GM12892 (cell line): ENCODE measurements at places on chromosomes 3 and 15.

GRCh38 chr15:20355256-20355868 lies 186.2 kb downstream of the GOLGA6L6 start:
- DNase-seq = no peak

- no peak for DNase-seq
Observed at GRCh38 chr3:68004091-68004490, 349.7 kb upstream of the SUCLG2 start.

- no peak for DNase-seq
Observed at GRCh38 chr3:197216169-197216860, 82.1 kb downstream of the DLG1 start.

GRCh38 chr15:62873203-62873602 lies 169.3 kb upstream of the TPM1 start:
- DNase-seq = no peak

DNA sequence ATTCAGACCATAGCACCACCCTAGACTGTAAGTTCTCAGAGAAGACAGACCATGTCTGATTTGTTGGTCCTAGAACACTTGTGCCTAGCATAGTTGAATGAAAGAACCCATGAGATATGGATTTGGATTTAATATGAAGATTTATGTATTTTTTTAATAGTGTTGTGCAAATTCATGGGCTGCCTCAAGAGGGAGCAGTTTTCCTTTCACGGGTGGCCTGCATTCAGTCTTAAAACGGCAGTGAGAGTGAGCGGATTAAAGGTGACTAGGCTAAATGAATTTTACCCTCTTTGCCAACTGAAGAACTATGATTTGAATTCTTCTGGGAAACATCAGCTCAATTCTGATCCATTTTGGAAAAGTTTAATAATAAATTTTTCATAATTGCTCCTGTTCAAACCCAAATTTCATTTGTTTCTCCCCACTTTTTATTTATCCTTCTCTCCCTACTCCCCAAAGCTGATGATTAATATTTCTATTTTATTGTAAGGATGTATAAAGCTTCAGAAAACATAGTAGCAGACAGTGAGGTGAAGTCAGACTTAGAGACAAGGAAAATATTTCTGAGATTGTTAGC lies 67.3 kb downstream of the MORC1 start:
- DNase-seq = peak; percentile 5

DNA sequence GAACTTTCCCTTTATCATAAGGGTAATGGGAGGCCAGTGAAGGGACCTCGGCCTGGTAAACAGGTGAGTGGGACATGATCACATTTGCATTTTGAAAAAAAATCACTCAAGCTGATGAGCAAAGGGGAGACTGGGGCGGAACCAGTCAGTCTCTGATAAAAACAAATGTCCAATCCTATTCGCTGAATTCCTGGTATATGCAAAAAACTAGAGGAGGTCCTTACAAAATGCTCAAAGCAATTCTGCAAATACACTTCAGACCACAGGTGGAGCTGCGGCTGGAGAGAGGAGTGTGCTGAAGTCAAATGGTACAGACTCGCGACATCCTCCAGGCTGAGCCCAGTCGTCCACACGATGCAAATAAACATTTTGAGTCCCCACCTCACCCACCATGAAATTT lies 166.7 kb downstream of the FOXP1 start:
- no peak for DNase-seq

DNA sequence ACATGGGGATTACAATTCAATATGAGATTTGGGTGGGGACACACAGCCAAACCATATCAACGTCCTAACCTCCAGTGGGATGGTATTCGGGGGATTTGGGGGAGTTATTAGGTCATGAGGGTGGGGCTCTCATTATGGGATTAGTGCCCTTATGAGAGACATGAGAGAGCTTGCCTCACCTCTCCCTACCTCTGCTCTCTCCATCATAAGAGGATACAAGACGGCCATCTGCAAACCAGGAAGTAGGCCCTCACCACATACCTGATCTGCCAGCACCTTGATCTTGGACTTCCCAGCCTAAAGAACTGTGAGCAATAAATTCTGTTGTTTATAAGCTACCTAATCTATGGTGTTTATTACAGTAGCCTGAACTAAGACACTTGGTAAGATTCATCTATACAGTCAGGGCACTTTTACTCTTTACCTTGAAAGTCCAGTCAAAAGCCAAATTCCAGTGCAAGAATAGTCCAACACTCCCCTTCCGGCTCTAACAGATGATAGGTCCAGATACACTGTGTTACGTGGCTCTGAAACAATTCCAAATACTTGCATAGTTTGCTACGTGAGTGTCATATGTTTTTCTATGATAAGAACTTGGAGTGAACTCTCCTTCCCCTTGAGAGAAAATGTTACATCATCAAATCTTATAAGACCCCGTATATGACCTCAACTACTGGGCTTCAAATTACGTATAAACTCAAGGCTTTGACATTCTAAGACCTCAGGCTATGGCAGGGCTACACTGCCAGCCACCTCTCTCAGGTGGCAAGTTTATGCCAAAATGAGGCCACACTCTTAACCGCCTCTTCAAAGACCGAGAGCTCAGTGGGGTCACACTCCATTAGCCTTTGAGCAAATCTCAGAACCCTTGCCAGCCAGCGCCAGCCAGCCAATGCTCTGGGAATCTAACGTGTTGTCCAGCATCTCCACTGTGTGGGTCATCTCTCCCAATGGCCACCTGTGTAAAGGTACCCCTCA lies 129.9 kb downstream of the XXYLT1 start:
- no peak for DNase-seq

DNA sequence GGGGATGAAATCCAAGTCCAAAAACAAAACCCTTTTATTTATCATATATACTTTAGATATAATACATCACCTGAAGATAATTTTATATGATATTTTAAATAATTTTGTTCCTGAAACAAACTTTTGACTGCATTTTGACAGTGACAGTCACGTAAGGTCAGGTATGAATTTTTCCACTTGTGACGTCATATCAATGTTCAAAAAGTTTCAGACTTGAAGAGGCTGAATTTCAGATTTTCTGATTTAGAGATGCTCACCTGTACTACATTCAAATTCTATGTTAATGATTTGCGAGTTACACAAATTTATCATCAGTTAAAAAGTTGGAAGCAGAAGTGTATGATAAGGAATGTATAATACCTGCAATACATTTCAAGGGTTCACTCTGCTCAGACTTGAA lies 136.1 kb upstream of the EPHA6 start:
- DNase-seq = no peak

GRCh38 chr3:43670635-43671522 lies 19.9 kb upstream of the ABHD5 start:
- no peak for DNase-seq

DNA sequence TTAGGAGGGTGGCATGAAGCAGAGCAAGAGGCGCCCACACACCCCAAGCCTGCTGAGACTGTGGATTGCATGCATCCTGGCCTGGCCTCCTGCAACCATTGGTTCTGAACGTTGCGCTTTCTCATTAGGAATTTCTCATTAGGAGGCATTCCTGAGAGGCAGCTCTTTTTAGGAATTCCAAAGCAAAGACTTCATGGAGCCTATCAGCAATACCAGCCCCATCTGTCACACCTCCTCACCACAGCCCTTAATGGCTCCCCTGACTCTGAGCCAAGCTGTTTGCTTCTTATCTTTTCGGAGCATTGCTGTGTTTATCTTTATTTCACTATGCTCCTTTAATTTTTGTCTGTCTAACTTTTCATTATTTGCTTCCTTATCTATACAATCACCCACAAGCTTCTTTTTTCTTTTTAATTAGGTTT lies 226.9 kb downstream of the CACNA2D3 start:
- no peak for DNase-seq

DNA sequence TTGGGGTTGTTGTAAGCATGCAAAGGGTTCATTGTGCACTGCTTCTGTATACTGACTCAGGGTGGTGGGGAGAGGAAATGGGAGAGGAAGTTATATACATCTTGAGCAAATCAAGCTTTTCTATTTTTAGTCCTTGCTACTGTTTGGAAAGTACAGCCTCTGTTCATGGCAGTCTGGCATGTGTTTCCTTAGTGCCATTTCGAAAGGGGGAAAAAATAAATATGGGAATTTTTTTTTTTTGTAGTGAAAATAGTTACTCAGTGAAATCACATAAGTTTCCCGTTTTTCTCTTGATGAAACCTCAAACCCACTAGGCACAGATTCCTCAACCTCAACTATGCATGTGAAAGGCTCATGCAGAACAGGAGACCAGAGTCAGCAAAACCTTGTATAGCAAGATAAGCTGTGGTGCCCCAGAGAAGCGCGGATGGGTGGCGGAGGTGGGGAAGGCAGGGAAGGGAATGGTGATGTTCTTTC lies 353.3 kb downstream of the LPP start:
- DNase-seq = no peak

DNA sequence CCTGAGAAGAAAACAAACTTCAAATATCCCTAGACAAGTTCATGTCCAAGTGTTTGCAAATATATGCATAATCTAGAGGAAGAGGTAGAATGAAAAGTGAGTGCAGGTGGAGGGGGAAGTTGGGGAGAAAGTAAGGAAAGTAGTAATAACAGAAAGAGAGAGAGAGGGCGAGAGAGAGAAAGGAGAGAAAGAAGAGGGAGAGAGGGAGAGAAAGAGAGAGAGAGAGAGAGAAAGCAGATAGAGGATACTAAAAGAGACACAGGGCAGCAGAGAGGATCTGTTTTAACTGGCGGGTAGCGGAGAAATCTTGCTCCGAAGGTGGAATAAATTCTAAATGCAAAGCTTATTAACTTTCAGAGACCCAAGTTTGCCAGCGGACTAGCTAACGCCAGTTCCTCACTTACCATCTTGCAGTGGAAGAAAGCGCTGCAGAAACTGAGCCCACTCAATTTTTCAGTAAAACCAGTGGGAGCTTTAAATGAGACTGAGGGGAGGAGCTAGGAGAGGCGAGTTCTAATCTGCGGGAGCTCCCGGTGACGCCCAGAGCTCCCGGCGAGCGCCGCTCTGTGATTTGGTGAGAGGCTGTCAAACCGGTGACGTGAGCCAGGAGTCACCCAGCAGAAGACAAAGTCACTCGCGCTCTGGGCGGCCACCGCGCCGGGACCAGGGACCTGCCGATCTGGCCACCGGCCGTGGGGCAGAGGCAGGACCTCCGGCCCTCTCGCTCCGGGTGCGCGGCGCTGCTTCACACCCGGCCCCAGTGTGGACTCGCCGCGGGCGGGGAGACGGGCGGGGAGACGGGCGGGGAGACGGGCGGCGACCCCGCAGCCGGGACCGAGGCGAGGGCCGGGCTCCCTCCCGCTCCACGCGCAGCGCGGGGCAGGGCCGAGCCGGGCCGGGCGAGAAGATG lies at the start of gene GMNC:
TSS of gene GMNC (minus strand) at position 486 of the 910 bp plus-strand sequence. CDS start at position 407, 79 bp downstream.
- no peak for DNase-seq

- DNase-seq = no peak
Observed at GRCh38 chr3:177212278-177212610, 15.0 kb upstream of the TBL1XR1 start.

GRCh38 chr15:77819048-77819850 lies 186.5 kb upstream of the LINGO1 start:
- DNase-seq = no peak

DNA sequence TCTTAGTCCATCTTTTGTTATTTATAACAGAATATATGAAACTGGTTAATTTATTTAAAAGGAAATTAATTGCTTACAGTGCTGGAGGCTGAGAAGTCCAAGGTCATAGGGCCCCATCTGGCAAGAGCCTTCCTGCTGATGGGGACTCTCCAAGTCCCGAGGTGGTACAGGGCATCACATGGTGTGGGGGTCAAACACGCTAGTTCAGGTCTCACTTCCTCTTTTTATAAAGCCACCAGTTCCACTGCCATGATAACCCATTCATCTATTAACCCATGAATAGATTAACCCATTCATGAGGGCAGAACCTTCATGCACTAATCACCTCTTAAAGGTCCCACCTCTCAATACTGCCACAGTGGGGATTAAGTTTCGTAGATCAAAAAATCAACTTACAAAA lies 659.3 kb downstream of the NAALADL2 start:
- DNase-seq = no peak

- no peak for DNase-seq
Observed at GRCh38 chr3:50675179-50676030, 678 bp downstream of the DOCK3 start.

DNA sequence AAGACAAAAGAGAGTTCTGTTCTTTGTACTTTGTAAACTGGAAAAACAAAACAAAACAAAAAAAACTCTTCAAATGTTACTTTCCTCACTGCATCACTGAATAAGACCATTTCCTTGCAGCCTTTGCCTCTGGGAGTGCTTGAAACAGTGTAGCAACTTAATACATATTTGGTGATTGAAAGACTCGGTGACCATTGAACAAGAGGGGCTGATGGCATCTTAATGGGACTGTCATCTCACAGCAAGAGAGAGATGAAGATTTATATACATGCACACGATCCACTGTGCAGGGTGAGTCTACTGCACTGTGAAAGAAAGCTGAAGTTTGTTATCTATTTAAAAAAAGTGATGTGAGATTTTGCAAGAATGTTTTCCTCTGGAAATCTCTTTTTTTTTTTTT lies 111.9 kb upstream of the KLHL25 start:
- no peak for DNase-seq

DNA sequence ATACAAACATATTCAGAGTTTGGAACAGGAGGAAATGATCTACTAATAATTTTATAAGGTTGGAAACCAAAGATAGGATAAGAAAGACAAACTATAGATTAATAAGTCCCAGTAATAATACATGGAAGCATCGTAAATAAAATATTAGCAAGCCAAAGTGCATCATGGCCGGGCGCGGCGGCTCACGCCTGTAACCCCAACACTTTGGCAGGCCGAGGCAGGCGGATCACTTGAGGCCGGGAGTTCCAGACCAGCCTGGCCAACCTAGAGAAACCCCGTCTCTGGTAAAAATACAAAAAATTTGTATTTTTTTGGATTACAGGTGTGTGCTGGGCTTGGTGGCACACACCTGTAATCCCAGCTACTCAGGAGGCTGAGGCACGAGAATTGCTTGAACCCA lies 14.9 kb downstream of the MUC4 start:
- DNase-seq = no peak

- no peak for DNase-seq
Observed at GRCh38 chr15:48413304-48413703, 82.1 kb downstream of the DUT start.

GRCh38 chr3:63228087-63228486 lies 50.0 kb upstream of the SYNPR start:
- DNase-seq = no peak

- peak; percentile 42 for DNase-seq
Observed at GRCh38 chr15:98292442-98293240, 332.1 kb downstream of the ARRDC4 start.

- no peak for DNase-seq
Observed at GRCh38 chr3:192259661-192260060, 467.7 kb downstream of the FGF12 start.

- DNase-seq = no peak
Observed at GRCh38 chr3:87246662-87247429, 19.7 kb downstream of the CHMP2B start.
